Activated T-cell treated with anti-CD3 and anti-CD28 coated beads for 48 hours (primary cell): ENCODE measurements at places on chromosomes 16 and 17.

DNA sequence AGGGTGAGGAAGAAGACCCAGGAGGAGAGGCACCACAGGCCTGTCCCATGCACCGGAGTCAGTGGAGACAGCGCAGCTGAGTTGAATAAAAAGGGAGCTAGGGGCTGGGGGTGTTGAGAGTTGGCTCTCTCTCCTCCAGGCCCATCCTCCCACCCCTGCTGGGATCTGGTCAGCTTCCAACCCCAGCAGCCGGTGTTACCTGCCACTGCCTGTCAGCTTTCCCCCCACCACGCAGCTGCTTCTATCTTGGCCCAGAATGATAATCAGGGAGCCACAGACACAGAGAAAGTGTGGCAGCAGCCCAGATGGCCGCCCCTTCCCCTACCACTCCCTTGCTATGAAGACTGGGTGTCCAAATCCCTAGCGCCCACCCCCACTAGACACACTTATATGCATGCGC lies 120.6 kb upstream of the RPL38 start:
- no peak for DNase-seq

DNA sequence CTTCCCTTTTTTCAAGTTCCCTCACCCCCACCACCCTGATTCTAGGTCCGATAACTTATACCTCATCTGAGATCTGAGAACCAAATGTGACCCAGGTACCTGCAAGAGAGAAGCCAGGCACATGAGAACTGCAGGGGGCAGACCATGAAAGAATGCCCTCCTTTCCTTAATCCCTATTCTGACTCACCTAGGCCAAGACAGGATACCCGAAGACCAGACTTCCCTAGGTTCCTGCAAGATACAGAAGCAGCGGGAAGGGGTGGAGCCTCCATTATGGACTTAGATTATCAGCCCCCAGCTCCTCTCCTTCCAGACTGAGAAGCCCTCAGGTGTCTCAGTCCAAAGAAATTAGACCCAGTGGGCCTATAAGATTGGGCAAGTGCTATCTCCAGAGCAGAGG lies 2.1 kb downstream of the KCNAB3 start:
- no peak for DNase-seq

- peak; percentile 18 for DNase-seq
These were observed at the start of gene HSD11B2 for GRCh38 chr16:67430977-67431774. Gene HSD11B2 (plus strand): TSS chr16:67431121. CDS start chr16:67431249, 128 bp downstream.

GRCh38 chr16:53876811-53877210 lies 172.9 kb downstream of the FTO start:
- no peak for DNase-seq

- DNase-seq: no peak
These were observed 7.7 kb downstream of the FBXL20 start for GRCh38 chr17:39393736-39394135.

- DNase-seq: no peak
These were observed 169.2 kb downstream of the LAT start for GRCh38 chr16:29154088-29154487.

DNA sequence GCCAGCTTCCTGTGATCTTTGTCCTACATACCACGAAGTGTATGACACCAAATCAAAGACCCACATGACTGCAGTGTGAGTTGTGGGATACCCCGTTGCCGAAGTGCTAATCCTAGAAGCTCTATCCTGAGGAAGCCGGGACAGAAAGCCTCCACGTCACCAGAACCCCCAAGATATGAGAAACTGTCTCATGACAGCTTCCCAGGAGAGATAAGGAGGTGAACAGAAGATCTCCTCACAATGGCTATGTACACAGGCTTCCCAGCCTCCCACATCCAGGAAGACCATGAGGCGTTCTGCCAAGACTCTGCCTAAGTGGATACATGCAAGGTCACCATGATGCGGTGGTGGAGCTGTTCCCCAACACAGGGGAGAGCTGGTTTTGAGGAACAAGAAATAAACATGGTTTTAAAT lies 37.1 kb downstream of the TRIM25 start:
- DNase-seq: no peak

- no peak for DNase-seq
These were observed 5.5 kb downstream of the TBX2 start for GRCh38 chr17:61404913-61405685.

- no peak for DNase-seq
These were observed 57.3 kb downstream of the CACNG5 start for GRCh38 chr17:66892246-66892645.

- DNase-seq: no peak
These were observed 30.4 kb downstream of the ATP2C2 start for GRCh38 chr16:84398701-84399100.

GRCh38 chr17:2611627-2612026 lies 18.2 kb downstream of the PAFAH1B1 start:
- DNase-seq: no peak

- DNase-seq: no peak
These were observed 40.1 kb downstream of the PRMT7 start for GRCh38 chr16:68350813-68351350.

GRCh38 chr17:62572888-62573401 lies 54.5 kb upstream of the MRC2 start:
- DNase-seq: no peak

- DNase-seq: no peak
These were observed 631 bp downstream of the EVI2A start for GRCh38 chr17:31320791-31321190.
